Suppressor macrophage treated with lipopolysaccharide for 4 hours (primary cell): ENCODE measurements at places on chromosomes 2 and 18.

DNA sequence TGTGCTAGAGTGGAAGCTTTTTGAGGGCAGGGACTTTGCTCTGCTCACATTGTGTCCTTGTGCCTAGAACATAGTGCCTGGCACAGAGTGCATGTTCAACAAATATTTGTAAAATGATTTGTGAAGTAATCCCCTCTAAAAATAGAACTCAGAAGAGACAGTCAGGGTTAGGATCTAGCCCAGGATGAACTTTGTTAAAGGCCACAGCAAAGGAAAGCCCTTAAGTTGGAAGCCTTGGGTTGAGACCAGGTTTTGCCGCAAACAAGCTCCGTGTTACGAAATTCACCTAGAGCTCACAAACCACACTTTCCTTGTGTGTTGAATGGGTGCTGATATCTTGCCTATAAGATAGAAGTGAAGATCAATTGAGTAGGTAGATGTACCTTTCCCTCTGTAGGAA, 84.2 kb downstream of the SETBP1 start:
- DNase-seq, result no peak

DNA sequence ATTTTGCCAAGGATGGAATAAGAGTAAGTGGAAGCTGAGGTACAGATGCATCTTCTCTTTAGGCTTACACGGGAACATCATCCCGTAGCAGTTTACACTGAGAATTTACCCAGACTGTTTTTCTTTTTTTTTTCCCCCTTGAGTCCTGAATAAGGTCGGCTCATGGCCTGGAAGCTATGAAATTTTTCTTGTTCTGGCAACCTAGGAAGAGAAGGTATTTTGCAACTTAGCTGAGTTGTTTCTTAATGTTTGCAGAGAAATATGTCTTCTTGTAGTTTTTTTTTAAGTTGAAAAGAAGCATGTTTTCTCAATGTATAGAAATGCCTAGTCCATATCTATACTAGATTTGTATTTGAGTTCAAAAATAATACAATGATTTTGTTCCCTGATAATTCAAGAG, 712.5 kb downstream of the TDRD15 start:
- no peak for DNase-seq

DNA sequence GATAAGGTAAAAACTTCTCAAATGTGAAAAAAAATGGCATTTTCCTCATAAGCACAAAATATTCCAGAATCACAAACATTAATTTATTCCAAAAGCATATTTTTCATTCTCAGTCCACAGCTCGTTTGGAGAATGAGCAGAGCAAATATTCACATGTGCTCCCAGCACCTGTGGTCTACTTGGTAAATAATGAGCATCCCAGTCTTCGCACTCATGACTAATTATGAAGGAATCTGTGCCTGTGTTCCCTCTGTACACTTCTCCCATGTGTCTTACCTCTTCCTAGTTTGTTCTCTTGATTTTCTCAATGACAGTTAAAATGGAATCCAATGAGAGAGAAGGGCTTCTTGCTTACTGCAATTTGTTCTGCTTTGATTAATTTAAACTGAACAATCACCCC, 671.0 kb upstream of the SOX11 start:
- no peak for DNase-seq

GRCh38 chr2:74429487-74430451, 8.2 kb downstream of the WDR54 start:
- no peak for DNase-seq

- DNase-seq, result no peak
Observed at GRCh38 chr2:109511168-109511567, 102.6 kb downstream of the SEPTIN10 start.
